ENCODE measurements at places on chromosomes 5 and 9.

DNA sequence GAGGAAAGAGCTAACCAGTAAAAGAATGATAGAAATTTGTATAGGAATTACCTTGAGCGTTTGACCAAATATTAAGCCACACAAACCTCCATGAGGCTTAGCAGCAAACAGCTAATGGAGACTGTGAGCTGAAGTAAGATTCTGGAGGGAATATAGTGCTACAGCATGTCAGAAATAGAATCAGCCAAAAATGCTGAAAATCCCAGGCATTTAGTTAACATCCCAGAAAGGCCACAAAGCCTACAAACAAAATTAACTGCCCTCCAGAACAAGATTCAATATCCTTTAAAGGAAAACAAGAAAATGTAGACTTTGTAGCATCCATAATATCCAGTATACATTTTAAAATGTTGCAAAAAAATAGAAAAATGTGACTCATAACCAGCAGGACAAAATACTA lies 257.8 kb upstream of the TUSC1 start:
- DNase-seq: no peak

DNA sequence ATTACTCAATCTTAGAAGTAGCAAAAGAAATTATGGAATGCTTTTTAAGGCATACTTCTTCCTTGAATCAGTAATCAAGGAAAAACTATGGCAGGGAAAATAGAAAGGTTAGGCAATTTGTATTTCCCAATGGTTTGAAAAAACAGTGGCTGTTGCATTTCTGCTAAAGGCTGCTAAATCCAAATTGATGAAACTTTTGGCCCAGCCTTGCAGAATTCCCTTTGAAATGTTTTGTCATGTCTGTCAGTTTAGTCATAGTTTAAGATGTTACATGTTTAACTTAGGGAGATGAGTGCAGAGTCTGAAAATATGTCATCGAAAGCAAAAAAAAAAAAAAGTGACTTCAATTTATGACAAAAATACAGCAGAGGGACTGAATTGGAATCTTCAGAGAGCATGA lies 878.9 kb upstream of the WWC1 start:
- DNase-seq: no peak

GRCh38 chr5:20087299-20087698 lies 99.3 kb upstream of the CDH18 start:
- no peak for DNase-seq

DNA sequence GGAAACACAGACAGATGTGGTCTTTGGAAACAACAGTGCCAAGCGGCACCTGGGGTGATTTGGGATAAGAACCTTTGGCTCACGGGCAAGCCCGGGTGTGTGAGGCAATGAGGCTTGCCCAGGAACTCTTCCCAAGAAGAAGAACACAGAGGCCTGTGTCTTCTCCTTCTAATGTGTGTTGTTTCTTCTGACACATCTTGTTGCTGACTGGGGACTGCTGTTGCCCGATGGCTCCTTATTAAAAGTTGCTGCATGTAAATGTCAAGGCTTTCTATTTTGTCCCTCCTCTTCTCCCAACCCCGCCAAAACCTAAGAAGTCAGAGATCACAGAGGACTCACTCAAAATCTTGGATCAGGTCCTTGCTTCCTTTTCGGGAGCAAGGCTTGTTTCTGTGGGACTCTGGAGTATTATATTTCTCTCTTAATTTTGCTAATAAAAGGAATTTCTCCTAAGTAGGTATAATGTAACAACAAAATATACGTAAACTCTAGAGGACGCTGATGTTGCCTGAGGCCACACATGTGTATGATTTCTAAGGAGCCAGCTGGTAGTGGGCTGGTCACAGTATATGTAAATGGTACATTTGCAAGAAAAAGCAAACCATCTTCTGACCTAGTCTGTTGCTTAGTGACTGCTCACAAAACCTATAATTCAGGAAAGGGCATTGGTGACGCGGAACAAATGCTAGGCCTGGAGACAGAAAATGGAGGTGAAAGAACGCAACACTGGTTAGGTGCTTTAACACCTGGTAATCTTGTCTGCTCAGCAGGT lies 232.5 kb downstream of the GADD45G start:
- DNase-seq: no peak

- DNase-seq: no peak
These were observed 6.9 kb downstream of the LPCAT1 start for GRCh38 chr5:1516615-1517601.

DNA sequence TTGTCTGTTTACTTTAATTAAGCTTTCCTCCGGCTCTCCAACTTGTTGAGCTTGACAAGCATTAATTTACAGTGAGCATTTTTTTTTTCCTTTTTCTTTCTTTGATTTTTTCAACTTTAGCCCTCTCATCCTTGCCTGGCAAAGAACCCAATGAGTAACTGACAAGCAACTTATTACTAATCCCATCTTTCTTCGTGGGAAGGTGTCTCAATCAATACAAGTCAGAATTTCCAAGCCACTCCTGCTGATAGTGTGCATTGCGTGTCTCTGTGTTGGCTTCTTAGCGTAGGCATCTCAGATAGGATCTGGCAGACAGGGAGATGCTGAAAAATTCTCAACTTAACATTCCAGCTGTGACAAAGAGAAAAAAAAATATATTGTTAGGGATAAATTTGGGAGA lies 527.7 kb upstream of the WWC1 start:
- no peak for DNase-seq

DNA sequence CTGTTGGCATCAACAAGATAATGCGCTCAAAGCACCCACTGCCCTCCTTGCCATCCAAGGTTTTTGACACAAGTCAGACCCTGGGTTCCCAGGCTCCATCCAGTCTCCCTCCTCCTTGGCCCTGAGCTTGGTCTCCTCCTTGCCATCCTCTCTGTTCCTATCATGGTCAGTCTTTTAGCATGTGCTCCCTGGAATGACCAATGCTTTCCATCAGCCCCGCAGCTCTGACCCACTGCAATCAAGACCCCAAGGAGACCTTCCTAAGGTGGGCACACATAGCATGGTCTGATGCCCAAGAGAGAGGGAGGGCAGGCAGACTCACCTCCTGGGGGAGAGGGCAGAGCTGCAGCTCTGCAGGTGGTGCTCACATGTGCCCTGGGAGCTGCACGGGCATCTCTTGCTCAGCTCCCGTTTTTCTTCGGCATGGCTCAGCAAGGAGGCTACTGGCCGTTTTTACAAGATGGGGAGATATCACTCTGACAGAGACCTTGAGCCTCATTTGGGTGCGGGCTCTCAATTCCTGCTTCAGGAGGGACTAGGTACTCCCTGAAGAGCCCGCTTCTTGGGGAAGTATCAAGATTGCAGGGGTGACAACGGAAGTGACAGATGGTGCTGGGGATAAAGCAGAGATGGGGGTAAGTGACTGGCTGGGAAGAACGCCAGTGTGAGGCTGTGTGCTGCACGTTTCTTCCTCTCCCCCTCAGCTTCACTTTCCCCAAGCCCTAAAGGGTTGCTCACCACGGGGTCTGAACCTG lies 3.3 kb downstream of the SEPTIN8 start:
- no peak for DNase-seq

- no peak for DNase-seq
These were observed 21.6 kb downstream of the RAPGEF6 start for GRCh38 chr5:131613423-131613822.

GRCh38 chr5:56305001-56305950 lies 72.1 kb upstream of the ANKRD55 start:
- DNase-seq: no peak

DNA sequence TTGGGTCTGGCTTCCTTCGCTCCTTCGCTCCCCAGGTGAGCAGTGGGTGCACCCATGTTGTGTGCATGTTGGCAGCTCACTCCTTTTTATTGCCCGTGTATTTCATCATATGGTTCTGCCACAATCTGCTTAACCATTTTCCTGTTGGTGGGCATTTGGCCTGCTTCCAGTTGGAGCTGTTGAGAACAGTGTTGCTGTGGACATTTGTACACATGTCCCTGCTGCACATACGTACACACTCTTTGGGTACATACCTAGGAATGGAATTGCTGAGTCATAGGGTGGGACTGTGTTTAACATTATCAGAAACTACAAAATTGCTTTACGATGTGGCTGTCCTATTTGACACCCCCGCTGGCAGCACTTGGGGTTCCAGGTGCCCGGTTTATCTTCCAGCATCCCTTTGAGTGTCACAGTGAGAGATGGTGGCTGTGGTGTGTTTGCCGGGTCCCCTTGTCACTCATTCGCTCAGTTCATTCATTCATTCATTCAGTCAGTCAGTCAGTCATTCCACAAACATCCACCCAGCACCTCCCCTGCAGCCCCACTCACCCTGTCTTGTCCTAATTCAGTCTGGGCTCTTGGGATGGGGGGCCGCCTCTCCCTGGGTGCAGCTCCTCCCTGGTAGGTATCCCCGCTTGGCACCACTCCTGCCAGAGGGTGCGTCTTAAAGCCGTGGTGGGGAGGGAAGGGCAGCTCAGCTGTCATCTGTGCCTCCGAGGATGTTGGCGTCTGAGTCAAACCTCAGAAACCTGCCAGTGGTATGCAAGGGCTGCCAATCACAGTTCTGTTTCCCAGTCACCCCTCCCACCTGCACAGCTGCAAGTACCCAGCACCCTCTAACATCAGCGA lies 7.9 kb upstream of the FIBCD1 start:
- no peak for DNase-seq

GRCh38 chr5:136052692-136053335 lies 24.0 kb downstream of the TGFBI start:
- DNase-seq: no peak

- no peak for DNase-seq
These were observed 53.8 kb upstream of the RANBP3L start for GRCh38 chr5:36355516-36355915.

- no peak for DNase-seq
These were observed 18.4 kb downstream of the URM1 start for GRCh38 chr9:128389395-128390149.

GRCh38 chr5:149151717-149152116 lies 10.4 kb downstream of the ABLIM3 start:
- no peak for DNase-seq

- no peak for DNase-seq
These were observed 69.8 kb upstream of the EGFLAM start for GRCh38 chr5:38188591-38188990.

- DNase-seq: peak; percentile 79
These were observed 482.6 kb upstream of the PIK3R1 start for GRCh38 chr5:67732921-67733320.

GRCh38 chr5:142382186-142382585 lies 57.4 kb upstream of the SPRY4 start:
- DNase-seq: no peak

DNA sequence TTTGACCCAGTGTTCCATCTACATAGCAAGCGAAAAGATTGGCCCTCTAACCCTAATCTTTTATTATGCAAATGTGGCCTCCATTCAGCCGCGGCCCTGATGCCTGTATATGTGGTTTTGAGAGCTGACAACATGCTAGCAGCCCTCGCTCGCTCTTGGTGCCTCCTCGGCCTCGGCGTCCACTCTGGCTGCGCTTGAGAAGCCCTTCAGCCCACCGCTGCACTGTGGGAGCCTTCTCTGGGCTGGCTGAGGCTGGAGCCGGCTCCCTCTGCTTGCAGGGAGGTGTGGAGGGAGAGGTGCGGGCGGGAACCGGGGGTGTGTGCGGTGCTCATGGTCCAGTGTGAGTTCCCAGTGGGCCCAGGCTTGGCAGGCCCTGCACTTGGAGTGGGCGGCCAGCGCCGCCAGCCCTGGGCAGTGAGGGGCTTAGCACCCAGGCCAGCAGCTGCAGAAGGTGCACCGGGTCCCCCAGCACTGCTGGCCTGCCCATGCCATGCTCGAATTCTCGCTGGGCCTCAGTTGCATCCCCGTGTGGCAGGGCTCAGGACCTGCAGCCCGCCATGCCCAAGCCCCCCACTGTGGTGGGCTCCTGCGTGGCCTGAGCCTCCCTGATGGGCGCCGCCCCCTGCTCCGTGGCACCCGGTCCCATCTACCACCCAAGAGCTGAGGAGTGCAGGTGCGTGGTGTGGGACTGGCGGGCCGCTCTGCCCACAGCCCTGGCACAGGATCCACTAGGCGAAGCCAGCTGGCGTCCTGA lies 757.5 kb upstream of the CTNND2 start:
- DNase-seq: no peak

GRCh38 chr9:129558063-129558550 lies 62.8 kb downstream of the C9orf50 start:
- no peak for DNase-seq

DNA sequence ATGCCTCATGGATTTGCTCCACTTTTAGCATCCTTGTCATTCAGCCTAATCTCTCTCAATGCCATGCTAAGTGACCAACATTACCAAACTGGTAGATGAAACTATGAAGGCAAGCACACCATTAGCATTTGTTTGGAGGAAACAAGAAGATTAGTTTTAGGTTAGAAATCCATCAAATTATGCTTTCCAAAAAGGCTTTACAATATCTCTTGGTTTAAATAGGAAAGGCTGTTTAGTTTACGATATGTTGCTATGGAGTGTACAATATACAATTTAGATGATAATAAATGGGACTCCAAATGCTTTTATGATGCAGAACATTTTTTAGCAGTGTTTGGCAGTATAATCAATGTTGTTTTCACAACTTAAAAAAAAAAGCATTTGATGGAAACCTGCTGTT lies 47.8 kb upstream of the CTXN3 start:
- no peak for DNase-seq

- no peak for DNase-seq
These were observed 1.2 kb downstream of the PTBP3 start for GRCh38 chr9:112332214-112332613.

DNA sequence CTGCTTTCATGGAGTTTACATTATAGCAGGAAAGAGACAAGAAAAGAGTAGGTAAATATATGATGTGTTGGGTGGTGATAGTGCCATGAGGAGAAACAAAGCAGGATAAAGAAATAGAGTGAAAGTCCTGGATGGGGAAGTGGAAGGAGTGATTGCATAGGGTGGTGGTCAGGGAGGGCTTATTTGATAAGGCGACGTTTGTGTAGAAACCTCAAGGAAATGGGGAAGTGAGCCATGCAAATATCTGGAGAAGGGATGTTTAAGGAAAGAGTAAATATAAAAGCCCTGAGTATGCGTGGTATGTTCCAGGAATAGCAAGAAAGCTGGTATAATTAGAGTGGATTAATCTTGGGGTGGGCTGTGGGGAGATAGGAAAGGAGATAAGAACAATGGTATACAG lies 134.7 kb upstream of the SV2C start:
- DNase-seq: no peak

GRCh38 chr9:31135567-31135966 lies 1248.9 kb upstream of the ACO1 start:
- DNase-seq: no peak

DNA sequence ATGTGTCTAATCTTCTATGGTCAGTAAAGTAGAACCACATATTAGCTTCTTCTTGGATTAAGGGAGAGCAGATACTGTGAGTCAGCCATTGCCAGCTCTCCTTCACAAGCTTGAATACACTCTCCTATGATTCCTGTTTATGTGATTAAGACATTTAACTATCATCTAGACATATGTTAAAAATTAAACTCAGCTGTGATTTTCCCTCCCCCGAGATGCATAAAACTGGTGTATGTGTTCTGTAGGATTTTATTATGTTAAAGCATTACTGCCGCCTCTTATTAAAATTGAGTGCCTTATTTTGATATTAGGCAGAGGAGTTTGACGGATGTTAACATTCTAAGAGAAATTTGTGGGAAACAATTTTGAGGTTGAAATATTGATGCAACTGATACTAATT lies 114.6 kb downstream of the ACTBL2 start:
- DNase-seq: no peak

- no peak for DNase-seq
These were observed 225.8 kb downstream of the FANCC start for GRCh38 chr9:95091601-95092261.

GRCh38 chr5:150085950-150086715 lies at the start of gene CSF1R:
Gene CSF1R (minus strand): TSS chr5:150086554. CDS start chr5:150086427, 127 bp downstream.
- no peak for DNase-seq
